ENCODE measurements at places on chromosomes 7 and 10. TPM values are rescaled to one million over a fixed set of nuclear protein-coding genes. Genes with fewer than 3 reads are reported as not detected.

- no peak for DNase-seq
- no peaks in the 10 kb centered on the region for H3K36me3 ChIP-seq
- H3K4me3 ChIP-seq: no peak overlapping the region
- H3K4me1 ChIP-seq: no peaks in the 10 kb centered on the region
These were observed 37.1 kb downstream of the MXI1 start for GRCh38 chr10:110244550-110244949.

DNA sequence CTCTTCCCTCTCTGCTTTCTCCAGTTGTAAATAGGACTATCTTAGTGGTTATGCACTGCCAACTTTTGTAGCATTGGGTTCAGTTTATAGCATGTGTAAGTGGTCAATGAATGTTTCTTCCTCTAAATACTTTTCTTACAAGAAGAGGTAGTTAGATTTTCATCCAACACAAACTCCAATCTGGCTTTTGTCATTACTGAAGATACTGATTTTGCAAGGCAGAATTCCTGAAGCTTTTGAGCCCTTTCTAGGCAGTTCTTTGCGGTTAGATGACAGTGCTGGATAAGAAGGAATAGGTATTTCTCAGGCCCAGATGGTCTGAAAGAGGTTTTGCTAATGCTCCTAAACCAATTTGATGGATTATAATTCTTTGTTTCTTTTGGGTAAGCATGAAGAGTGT, 60.5 kb downstream of the BICC1 start:
- no peak for DNase-seq
- no peaks in the 10 kb centered on the region for H3K27me3 ChIP-seq
- H3K4me3 ChIP-seq: no peak overlapping the region
- no peak overlapping the region for H3K27ac ChIP-seq

- peaks cover 28% of the 10 kb centered on the region for H3K4me1 ChIP-seq
- no peaks in the 10 kb centered on the region for H3K27me3 ChIP-seq
- H3K36me3 ChIP-seq: no peaks in the 10 kb centered on the region
- H3K4me3 ChIP-seq: no peak overlapping the region
- DNase-seq: peak; percentile 73
These were observed 314.6 kb downstream of the FRMD4A start for GRCh38 chr10:14016011-14016536.

DNA sequence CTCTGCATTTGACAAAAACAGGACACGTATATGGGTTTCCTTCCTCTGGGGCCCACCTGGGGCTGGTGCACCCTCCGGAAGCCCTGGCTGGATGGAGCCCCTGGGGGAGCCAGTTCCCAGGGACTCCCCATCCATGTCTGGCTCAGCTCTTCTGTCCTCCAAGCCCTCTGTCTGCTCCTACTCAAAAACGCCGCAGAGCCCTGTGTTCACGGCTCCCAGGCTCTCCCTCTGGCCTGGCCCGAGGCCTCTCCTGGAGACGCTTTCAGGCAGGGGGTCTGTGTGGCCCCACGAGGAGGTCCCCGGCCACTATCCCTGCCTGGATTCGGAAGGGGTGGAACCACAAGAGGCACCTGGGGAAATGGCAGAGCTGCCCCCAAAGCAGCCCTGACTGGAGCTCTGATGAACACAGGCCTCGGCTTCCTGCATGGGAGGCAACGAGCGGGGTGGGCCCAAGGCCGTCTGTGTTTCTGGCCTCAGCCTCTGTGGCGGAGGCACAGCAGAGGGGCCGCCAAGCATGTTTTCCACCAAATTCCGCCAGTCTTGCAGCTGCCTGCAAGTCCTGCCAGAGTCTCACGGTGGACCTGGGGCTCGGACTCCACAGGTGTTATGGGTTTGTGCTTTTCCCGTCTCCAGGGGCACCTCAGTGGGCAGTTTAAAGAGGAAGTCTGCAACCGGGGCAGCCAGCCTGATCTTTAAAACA, 22.6 kb upstream of the INPP5A start:
- no peak overlapping the region for H3K4me3 ChIP-seq
- H3K27me3 ChIP-seq: no peaks in the 10 kb centered on the region
- H3K36me3 ChIP-seq: no peaks in the 10 kb centered on the region

MYO1G gene
- 0.84 TPM for total RNA-seq

- DNase-seq: no peak
- no peak overlapping the region for H3K4me3 ChIP-seq
- H3K36me3 ChIP-seq: no peaks in the 10 kb centered on the region
- H3K27me3 ChIP-seq: peaks cover 10% of the 10 kb centered on the region
- H3K27ac ChIP-seq: no peak overlapping the region
These were observed 12.0 kb upstream of the SLC29A4 start for GRCh38 chr7:5270788-5271187.

DNA sequence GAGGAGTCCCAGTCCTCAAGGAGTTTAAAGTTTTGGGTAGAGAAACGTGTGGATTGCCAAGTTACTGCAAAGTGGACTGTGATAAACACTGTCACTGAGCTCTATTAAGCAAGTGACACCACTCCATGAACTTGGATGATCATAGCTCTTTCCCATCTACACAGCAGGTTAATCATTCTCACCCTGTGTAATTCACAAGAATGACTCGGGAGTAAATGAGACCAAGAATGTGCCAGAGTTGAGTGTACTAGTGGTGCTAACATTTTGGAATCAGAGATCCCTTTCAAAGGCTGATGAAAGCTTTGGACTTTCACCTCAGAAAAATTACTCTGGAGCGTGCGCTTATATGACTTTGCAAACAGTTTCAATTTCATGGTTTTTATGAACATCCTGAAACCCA, 80.8 kb downstream of the RBM20 start:
- no peak for DNase-seq
- no peaks in the 10 kb centered on the region for H3K27me3 ChIP-seq
- H3K27ac ChIP-seq: no peak overlapping the region

HSPB1 gene
- 272 TPM for total RNA-seq

HMX2 gene
- not detected for total RNA-seq

- no peak for DNase-seq
- H3K4me1 ChIP-seq: no peaks in the 10 kb centered on the region
- H3K27me3 ChIP-seq: no peaks in the 10 kb centered on the region
- H3K36me3 ChIP-seq: no peaks in the 10 kb centered on the region
These were observed 262.6 kb upstream of the CXCL12 start for GRCh38 chr10:44647473-44647872.
